ENCODE measurements at places on chromosomes 13 and 19.

- DNase-seq = no peak
These were observed 66.2 kb downstream of the SPATA13 start for GRCh38 chr13:24226762-24227161.

GRCh38 chr19:4889034-4889815, 13.5 kb downstream of the ARRDC5 start:
- DNase-seq = no peak

DNA sequence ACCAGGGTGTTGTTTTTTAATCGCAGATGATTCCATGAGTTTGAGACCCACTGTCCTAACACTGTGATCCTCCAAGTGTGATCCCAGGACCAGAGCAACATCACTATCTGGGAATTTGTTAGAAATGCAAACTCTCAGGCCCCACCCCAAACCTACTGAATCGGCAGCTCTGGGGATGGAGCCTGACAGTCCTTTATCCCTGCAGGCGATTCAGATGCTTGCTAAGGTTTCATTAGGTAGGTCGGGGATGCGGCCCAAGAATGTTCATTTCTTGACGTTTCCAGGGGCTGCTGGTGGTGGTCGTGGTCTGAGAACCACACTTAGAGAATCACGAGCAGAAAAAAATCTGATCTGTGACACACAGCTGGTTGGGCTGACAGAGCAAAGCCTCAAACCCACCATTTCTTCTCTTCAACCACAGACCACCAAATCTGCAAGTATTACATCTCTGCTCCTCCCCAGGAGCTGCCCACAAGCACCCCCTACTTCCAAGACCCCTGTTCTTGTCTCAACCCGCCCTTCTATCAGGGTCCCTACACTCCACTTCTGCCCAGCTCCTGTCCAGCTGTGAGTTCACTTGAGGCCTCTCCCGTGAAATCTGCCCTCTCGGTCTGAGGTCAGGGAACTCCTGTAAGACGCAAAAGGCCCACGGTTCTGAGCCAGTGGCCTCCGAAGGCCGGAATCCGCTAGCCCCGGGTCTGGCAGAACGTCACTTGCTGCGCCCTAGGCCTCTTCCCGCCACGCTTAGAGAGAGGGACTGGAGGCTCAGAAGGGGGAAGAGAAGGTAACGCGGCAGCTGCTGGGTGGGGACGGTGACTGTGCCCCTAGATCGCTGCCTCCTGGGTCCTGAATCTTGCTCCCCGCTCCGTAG, 1.1 kb upstream of the FARP1 start:
- no peak for DNase-seq

- no peak for DNase-seq
These were observed 56.6 kb downstream of the MAP4K1 start for GRCh38 chr19:38561053-38561606.

GRCh38 chr13:93345770-93346169, 119.2 kb downstream of the GPC6 start:
- DNase-seq = no peak

All from stimulated activated CD4-positive, alpha-beta T cell treated with anti-CD3 and anti-CD28 coated beads, Interleukin-15, amount 100 ng/mL, for 1 hour (primary cell).